ENCODE measurements at places on chromosomes 11 and 22.

- DNase-seq, result no peak
These were observed 30.8 kb downstream of the SYTL2 start for GRCh38 chr11:85779956-85780640.

DNA sequence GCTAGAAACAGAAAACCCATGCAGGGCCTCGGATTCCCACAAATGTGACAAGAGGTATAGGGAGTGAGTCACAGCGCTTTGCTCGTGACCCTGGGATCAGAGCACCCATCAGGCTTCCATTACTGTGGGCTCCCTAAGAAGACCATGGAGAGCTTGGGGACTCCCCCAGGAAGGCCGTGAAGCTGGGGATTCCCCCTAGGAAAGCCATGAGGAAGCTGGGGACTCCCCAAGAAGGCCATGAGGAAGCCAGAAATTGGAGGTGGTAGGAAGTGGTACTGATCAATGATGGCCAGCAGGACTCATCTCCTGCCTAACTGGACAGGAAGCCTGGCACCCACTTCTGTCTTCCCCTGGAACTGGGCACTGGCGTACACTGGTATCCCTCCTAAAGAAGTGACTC lies 10.1 kb upstream of the DCPS start:
- DNase-seq, result no peak

GRCh38 chr11:106681435-106681834 lies 336.8 kb downstream of the GUCY1A2 start:
- no peak for DNase-seq

DNA sequence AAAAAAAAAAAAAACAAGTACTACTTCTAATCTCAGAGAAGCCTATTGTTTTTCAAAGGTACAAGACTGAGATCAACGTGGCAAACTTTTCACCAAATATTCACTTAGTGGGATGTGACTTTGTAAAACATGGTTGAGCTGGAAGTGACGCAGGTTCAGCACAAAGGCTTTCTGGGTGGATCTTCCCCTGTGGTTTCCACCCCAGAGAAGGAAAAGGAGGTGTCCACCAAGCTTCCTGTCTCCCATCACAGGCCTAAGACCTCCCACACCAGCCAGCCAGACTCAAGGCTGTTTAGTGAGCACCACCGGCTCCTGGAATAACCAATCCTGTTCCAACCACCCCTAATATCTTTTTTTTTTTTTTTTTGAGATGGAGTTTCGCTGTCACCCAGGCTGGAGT lies 5.7 kb downstream of the TMEM184B start:
- no peak for DNase-seq

- DNase-seq, result no peak
These were observed 4.9 kb downstream of the UBE2L6 start for GRCh38 chr11:57562596-57562995.

- DNase-seq, result no peak
These were observed 60.1 kb upstream of the ZC3H12C start for GRCh38 chr11:110032957-110033570.

DNA sequence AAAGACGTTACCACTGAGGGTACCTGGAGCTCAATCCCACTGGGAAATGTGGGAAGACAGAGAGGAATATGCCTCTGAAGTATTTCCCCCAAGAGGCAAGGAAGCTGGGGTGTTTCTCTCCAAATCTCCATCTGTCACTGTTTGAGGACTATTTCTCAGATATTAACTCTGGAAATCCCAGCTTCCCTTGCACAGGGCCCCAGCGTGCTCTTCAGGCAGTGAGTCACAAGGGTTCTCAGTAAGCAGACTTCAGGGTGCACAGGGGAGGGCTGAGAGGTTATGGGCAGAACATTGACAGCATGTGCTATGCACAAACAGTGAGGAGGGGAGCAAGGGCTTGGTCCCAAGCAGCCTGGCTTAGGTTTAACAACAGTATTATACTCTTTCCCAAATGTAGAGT lies 60.9 kb upstream of the EED start:
- DNase-seq, result no peak

DNA sequence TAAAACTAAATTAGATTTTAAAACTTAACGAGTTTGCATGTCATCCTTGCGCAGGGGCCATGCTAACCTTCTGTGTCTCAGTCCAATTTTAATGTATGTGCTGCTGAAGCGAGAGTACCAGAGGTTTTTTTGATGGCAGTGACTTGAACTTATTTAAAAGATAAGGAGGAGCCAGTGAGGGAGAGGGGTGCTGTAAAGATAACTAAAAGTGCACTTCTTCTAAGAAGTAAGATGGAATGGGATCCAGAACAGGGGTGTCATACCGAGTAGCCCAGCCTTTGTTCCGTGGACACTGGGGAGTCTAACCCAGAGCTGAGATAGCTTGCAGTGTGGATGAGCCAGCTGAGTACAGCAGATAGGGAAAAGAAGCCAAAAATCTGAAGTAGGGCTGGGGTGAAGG lies 10.6 kb downstream of the LIMK2 start:
- no peak for DNase-seq

GRCh38 chr22:42202669-42203068 lies 67.8 kb downstream of the TCF20 start:
- DNase-seq, result no peak

GRCh38 chr22:19970031-19970478 lies 28.4 kb upstream of the TXNRD2 start:
- no peak for DNase-seq
